T-helper 17 cell (primary cell): ENCODE measurements at places on chromosomes 2 and 18.
A peak's percentile ranks its signal among the peaks of the same experiment; 100 is the strongest.

DNA sequence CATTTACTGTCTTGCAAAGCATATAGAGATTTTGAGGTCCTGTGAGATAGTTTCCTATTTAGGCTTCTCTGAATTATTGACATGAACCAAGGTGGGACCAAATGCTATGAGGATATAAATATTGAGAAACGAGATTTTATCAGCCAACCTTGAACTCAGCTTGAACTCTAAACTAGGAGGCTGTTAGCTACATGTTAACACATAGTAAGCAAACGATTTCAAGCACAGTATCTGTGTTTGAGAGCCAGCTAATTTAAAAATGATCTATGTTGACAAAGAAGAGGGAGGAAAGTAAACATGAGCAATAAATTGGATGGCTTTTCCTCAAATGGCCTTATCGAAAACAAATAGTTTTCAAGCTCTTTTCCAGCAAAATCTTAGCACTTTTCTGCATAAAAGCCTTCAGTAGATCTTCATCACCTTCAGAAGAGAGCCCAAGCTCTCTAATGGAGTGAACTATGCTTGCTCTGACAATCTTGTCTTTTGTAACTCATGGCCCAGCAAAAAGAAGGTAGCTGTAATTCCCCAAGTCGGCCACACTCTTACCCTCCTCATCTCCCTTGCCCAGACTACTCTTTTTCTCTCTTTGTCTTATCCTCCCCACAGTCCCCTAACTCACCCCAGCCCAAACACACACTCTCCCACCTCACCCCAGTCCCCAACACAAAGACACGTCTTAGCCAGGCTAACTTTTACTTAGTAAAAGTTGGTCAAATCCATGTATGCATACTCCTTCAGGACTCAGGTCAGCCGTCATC lies 14.7 kb downstream of the CD28 start:
- peaks cover 12% of the 10 kb centered on the region for H3K36me3 ChIP-seq
- peak overlapping the region; percentile 82 for H3K4me3 ChIP-seq
- H3K27ac ChIP-seq, result peak overlapping the region; percentile 99
- H3K4me1 ChIP-seq, result peaks cover 71% of the 10 kb centered on the region
- no peaks in the 10 kb centered on the region for H3K27me3 ChIP-seq

- H3K27me3 ChIP-seq, result no peaks in the 10 kb centered on the region
- no peak for DNase-seq
- H3K4me1 ChIP-seq, result no peaks in the 10 kb centered on the region
- H3K36me3 ChIP-seq, result peaks cover 3% of the 10 kb centered on the region
- H3K4me3 ChIP-seq, result no peak overlapping the region
- H3K27ac ChIP-seq, result no peak overlapping the region
Observed at GRCh38 chr18:10588975-10589374, 63.1 kb downstream of the NAPG start.

GRCh38 chr2:33214857-33215256 lies 261.6 kb upstream of the RASGRP3 start:
- H3K4me1 ChIP-seq, result peaks cover 4% of the 10 kb centered on the region
- DNase-seq, result no peak
- H3K4me3 ChIP-seq, result no peak overlapping the region
- no peaks in the 10 kb centered on the region for H3K36me3 ChIP-seq
- H3K27ac ChIP-seq, result no peak overlapping the region
- no peaks in the 10 kb centered on the region for H3K27me3 ChIP-seq

DNA sequence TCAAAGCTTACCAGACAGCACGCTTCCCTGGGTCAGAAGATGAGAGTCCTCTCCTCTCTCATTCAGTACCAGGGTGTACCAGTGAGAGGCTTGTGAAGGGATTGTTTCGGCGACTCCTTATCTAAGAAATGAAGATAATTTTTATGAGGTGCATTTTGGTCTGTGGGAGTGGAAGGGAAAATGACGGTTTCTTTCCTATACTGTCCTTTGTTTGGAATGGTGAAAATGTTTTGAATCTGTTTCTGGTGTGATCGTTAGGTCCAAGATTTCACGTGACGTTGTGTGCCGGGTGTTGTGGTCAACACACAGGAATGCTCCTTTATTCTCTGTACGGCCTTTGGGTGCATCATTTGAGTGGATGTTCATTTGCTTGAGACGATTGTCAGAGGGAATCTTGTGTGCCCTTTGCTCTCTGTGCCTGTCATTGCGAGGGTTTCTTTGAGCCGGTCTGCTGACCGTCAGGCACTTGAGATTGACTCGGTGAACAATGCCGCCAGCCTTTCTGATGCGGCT lies 183.5 kb downstream of the AGAP1 start:
- peaks cover 30% of the 10 kb centered on the region for H3K4me1 ChIP-seq
- no peak for DNase-seq
- H3K27ac ChIP-seq, result no peak overlapping the region
- H3K27me3 ChIP-seq, result peaks cover 33% of the 10 kb centered on the region
- H3K36me3 ChIP-seq, result peaks cover 3% of the 10 kb centered on the region

DNA sequence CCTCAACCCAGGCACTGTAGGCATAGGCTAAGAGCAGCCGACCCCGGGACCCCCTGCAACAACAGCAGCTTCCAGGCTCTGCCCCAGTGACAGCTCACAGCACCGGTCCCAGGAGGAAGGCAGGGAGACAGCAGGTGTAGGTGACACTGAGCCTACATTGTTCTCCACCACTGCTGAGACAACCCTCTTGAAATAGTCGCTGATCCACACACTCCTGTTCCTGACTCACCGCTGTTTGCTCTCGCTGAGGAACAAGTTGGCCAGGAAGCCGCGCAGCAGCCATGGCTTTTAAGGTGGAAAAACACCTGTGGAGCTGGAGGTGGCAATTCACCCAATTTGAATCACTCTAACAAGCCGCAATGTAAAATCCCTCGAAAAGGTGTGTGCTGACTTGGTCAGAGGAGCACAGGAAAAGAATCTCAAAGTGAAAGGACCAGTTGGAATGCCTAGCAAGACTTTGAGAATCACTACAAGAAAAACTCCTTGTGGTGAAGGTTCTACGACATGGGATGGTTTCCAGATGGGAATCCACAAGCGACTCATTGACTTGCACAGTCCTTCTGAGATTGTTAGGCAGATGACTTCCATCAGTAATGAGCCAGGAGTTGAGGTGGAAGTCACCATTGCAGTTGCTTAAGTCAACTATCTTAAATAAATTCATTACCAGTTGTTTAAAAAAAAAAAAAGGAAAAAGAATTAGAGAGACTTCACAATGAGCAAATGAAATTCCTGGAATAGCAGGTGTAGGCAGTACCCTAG lies 167.5 kb downstream of the ARL4C start:
- DNase-seq, result no peak
- no peak overlapping the region for H3K4me3 ChIP-seq
- H3K27me3 ChIP-seq, result no peaks in the 10 kb centered on the region
- H3K36me3 ChIP-seq, result no peaks in the 10 kb centered on the region

GRCh38 chr2:120691410-120691809 lies 44.3 kb upstream of the GLI2 start:
- H3K4me1 ChIP-seq, result peaks cover 3% of the 10 kb centered on the region
- DNase-seq, result no peak
- no peak overlapping the region for H3K4me3 ChIP-seq
- no peak overlapping the region for H3K27ac ChIP-seq
- peaks cover 57% of the 10 kb centered on the region for H3K27me3 ChIP-seq

GRCh38 chr18:52426041-52426440 lies 86.0 kb downstream of the DCC start:
- no peaks in the 10 kb centered on the region for H3K36me3 ChIP-seq
- H3K27ac ChIP-seq, result no peak overlapping the region
- no peak for DNase-seq

DNA sequence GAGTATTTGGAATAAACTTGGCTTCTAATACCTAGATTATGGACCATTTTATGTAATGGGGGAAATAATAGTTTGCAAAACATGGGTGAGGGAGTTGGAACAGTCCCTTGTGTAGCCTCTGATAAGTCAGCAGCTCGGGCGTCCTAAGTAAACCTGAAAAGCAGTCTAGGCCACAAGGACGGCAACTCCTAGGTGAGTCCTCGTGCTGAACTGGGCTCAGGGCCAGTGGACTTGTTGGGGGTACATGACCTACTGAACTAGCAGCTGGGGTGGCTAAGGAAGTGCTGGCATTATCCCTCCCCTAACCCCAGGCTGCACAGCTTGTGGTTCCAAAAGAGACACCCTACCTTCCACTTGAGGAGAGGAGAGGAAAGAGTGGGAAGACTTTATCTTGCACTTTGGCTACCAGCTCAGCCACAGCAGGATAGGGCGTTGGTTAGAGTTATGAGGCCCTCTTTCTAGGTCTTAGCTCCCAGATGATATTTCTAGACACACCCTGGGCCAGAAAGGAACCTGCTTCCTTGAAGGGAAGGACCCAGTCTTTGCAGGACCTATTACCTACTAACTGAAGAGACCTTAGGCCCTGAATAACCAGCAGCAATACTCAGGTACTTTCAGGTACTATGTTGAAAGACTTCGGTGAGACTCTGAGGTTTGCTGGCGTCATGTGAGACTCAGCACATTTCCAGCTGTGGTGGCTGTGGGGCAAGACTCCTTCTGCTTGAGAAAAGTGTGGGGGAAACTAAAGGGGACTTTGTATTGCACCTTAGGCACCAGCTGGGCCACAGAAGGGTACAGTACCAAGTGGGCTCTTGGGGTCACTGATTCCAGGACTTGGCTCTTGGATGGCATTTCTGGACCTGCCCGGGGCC lies 71.0 kb downstream of the AQP4 start:
- H3K36me3 ChIP-seq, result no peaks in the 10 kb centered on the region
- H3K27me3 ChIP-seq, result no peaks in the 10 kb centered on the region
- H3K27ac ChIP-seq, result no peak overlapping the region
- H3K4me1 ChIP-seq, result no peaks in the 10 kb centered on the region
- no peak overlapping the region for H3K4me3 ChIP-seq

DNA sequence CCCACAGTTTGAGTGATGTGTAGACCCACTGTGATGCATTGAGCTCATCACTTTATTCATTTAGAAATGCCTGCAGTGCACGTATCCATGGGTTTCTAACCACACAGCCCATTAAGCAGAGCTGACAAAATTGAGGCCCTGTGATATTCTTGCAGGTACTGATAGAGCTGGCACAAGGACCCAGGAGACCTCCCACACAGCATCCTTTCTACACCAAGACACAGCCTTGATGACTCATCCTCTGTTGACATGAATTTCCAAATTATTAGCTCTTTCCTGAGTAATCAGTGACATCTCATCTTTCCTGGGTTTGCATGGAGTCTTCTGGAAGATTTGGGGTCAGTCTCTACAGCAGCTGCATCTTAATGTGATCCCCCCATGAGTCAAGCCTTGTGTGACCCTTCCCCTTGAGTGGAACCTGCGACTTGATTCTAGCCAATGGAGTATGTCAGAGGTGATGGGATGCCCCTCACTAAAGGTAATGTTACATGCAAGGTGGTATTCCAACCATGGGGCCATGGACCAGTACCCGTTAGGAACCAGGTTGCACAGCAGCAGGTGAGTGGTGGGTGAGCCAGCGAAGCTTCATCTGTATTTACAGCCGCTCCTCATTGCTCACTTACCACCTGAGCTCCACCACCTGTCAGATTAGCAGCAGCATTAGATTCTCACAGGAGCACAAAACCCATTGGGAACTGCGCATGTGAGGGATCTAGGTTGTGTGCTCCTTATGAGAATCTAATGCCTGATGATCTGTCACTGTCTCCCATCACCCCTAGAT lies 181.1 kb upstream of the ARL4C start:
- peaks cover 14% of the 10 kb centered on the region for H3K27me3 ChIP-seq
- no peak for DNase-seq
- no peaks in the 10 kb centered on the region for H3K36me3 ChIP-seq
- no peak overlapping the region for H3K4me3 ChIP-seq
- H3K4me1 ChIP-seq, result no peaks in the 10 kb centered on the region

DNA sequence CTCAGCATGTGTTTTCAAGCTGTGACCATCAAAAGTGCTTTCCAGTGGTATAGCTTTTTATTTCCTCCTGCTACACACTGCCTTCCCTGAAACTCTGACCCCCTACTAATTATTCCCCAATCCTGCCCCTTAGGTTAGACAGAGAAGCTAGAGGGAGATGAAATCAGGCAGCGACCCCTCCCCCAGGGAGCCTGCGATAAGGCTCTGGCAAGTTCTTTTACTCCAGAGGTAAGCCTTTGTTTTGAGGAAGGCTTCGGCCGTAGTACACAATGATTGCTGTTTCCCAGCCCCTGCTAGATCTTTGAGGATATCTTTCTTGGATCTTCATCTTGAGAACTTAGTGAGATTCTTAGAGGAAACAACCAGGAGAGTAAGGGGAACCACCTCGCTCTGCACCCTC lies 33.5 kb upstream of the NOL4 start:
- H3K27me3 ChIP-seq, result no peaks in the 10 kb centered on the region
- no peak overlapping the region for H3K4me3 ChIP-seq
- no peaks in the 10 kb centered on the region for H3K36me3 ChIP-seq
- no peak overlapping the region for H3K27ac ChIP-seq
- DNase-seq, result no peak

DNA sequence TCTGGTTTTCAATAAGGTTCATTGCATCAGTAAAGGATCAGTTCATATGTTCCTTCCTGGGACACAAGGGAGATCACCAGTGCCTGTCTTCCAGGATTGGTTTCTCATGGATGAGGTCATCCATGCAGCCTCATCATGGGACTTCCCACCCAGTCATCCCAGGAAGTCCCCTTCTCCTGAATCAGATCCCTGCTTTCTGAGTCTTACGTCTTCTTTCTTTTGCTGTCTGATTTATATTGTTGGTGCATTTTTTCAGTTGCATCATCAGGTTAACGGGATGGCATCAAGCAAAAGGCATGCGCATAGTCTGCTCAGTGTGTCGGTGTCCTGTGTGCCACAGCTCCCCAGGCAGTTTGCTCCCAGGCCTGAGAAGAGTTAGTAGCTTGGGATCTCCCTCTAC lies 105.9 kb downstream of the SOX11 start:
- no peak for DNase-seq
- H3K27me3 ChIP-seq, result no peaks in the 10 kb centered on the region
- no peak overlapping the region for H3K4me3 ChIP-seq
- H3K4me1 ChIP-seq, result no peaks in the 10 kb centered on the region
- H3K36me3 ChIP-seq, result no peaks in the 10 kb centered on the region
- H3K27ac ChIP-seq, result no peak overlapping the region

GRCh38 chr2:27128668-27129571 lies 5.3 kb downstream of the ABHD1 start:
- peaks cover 16% of the 10 kb centered on the region for H3K4me1 ChIP-seq
- H3K27ac ChIP-seq, result no peak overlapping the region
- no peak overlapping the region for H3K4me3 ChIP-seq
- H3K36me3 ChIP-seq, result no peaks in the 10 kb centered on the region
- DNase-seq, result no peak

GRCh38 chr2:20015482-20016083 lies 3.1 kb upstream of the MATN3 start:
- H3K4me3 ChIP-seq, result no peak overlapping the region
- no peaks in the 10 kb centered on the region for H3K36me3 ChIP-seq
- peaks cover 21% of the 10 kb centered on the region for H3K27me3 ChIP-seq
- no peak for DNase-seq
- peaks cover 6% of the 10 kb centered on the region for H3K4me1 ChIP-seq
- H3K27ac ChIP-seq, result no peak overlapping the region

GRCh38 chr2:240139011-240139441 lies 1.4 kb downstream of the OTOS start:
- no peak overlapping the region for H3K27ac ChIP-seq
- peaks cover 26% of the 10 kb centered on the region for H3K4me1 ChIP-seq
- H3K4me3 ChIP-seq, result no peak overlapping the region
- peaks cover 16% of the 10 kb centered on the region for H3K27me3 ChIP-seq
